ENCODE measurements at places on chromosomes 3 and 15. TPM values are rescaled to one million over a fixed set of nuclear protein-coding genes. Genes with fewer than 3 reads are reported as not detected.

DNA sequence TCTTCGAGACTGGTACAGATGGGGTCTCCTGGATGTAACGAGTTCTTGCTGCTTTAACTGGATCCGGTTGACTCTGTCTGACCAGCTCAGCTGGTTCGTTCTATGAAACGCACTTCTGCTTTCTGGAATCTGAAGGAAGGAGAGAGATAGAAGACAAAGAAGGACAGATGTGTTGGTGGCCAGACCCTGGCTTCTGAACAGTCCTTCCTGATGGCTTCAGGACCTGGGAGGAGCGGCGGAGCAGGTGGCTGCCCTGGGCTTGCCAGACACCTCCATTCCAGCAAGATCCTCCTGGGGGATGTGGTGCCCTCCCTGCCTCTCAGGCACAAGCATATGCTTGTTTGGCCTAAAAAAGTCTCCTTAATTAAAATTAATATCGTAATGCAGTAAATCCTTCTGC lies 99.9 kb downstream of the APBA2 start:
- DNase-seq = no peak

DNA sequence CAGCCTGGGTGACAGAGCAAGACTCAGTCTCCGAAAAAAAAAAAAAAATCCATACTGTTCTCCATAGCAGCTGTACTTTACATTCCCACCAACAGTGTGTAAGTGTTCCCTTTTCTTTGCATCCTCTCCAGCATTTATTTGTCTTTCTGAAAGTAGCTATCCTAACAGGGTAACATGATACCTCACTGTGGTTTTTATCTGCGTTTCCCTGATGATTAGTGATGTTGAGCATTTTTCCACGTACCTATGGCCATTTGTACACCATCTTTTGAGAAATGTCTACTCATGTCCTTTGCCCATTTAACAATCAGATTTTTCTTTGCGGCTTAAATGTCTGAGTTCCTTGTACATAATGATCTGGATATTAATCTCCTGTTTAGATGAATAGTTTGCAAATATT lies 119.3 kb downstream of the RFX7 start:
- DNase-seq = no peak

GRCh38 chr3:99475229-99475628 lies 163.2 kb upstream of the COL8A1 start:
- DNase-seq = no peak

GRCh38 chr3:100150473-100150872 lies 36.2 kb upstream of the FILIP1L start:
- DNase-seq = no peak

The NR1I2 gene
- polyA plus RNA-seq = 0.15 TPM

The SI gene
- not detected for polyA plus RNA-seq

DNA sequence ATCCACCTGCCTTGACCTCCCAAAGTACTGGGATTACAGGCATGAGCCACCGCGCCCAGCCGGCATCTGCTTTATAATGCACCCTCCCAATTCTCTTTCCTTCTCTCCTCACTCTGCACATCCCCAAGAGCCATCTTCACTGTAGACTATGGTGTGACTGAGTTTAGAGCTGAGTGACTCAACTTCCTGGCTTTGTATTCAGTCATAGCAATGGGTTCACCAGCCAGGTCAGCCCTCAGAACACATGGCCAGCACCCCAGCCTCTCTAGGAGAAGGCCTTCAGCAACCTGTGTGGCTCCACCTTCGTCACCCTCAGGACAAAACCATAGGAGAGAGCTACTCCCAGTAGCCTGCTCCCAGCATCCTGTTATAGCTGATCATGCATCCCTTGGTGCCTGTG lies 33.0 kb downstream of the ARID3B start:
- no peak for DNase-seq

Data from heart right ventricle (tissue), 16 donors.